CMK (cell line): ENCODE measurements at places on chromosomes 5 and 9.

DNA sequence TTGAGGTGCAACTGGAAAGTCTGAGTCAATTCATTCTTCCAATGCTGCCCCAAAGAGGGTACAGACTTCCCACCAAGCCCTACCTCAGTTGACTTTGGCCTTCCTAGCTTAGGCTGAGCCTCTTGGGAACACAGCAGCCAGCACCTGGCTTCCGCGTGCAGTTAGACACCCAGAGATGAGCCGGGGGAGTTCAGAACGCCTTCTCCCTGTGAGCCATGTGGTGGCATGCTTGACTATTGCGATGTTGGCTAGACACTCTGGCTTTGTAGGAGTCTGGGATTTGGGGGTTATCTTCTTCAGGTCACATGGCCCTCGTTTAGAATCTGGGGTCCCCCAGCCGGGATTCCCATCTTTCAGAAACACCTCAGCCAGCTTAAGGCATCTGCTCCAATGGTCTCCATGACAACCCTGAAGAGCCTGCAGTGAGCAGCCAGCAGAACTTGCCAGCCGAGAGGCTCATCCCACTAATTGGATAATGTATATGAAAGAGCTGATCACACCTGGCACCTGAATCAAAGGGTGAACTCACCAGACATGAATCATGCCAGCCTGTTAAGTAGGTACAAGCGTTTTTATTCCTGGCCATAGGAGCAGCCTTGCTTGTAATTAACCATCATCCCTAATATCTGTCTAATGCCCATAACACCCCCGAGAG lies 167.5 kb downstream of the SYK start:
- DNase-seq, result no peak

GRCh38 chr9:69768716-69769115 lies 8.9 kb upstream of the PTAR1 start:
- no peak for DNase-seq

DNA sequence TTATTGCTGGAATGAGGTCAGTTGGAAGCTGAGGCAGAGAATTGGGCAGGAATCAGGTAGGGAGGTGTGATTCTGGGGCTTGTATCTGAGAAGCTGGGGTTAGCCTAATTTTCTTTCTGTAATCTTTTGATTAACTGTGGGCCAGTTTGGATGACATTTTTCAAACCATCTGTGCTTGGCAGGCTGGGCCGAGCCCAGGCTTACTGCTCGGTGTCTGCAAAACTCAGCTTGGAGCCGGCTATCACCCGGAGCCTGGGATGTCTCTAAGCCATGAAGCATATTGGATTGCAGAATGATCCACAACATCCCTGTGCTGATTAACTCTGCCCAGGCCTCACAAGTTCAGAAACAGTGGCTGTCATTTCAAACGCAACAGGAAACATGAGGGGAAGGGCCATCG lies 26.5 kb downstream of the KCNMB1 start:
- DNase-seq, result no peak

GRCh38 chr5:107499776-107500175 lies 171.0 kb downstream of the EFNA5 start:
- DNase-seq, result no peak

DNA sequence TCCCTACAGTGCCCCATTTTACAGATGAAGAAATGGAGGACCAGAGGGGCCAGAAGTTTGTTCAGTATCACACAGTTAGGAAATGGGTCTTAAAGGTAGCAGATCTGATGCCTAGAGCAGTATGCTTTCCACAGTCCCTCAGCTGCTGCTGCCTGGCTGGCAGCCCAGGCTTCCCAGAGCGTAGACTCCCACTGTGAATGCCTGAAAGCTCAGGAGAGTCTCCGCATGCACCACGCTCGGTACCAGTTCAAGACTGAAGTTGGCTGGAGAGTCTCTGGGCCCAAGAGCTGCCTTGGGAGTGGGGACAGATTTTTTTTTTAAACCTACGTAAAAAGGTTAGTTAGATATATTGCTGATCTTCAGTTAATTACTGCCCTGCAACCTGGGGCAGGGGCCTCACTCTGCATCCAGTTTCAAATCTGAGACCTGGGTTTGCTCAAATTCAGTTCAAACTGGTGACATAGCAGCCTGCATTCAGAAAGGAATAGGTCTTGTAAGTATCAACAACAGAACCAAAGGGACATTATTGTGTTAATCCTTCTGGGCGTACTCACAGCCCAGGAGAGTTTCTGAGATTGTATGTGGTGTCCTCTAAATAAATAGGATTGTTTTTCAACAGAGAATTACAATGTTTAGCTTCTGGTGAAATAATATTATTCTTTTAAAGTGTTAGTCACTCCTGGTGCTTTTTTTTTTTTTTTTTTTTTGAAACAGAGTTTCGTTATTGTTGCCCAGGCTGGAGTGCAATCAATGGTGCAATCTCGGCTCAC lies 8.3 kb downstream of the NANS start:
- no peak for DNase-seq

GRCh38 chr5:145942201-145942600 lies 5.8 kb downstream of the SH3RF2 start:
- no peak for DNase-seq

- DNase-seq, result no peak
Observed at GRCh38 chr9:127014910-127015540, 100.4 kb downstream of the RALGPS1 start.

DNA sequence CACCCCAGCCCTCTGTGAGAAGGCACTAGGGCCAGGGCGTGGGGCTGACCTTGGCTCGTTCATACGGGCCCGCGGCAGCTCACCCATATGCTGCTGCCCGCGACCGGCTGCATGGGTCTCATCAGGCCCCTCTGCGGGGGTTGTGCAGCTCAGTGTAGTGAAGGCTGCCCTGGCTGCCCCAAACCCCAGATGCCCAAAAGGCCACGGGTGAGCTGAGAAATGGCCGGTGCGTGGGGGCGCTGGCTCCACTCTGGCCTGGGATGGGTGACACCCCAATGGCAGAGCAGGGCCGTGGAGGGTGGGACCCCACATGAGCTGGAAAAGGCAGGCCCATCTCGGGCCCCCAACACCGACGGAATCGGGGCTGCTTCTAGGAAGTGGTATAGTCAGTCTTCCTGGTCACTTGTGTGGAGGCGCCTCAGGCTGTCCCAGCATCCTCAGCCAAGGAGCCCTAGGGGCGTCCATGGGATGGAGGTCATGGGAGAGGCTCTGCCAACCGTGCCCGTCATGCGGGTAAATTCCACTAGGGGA lies 19.4 kb upstream of the LRRC14B start:
- no peak for DNase-seq

DNA sequence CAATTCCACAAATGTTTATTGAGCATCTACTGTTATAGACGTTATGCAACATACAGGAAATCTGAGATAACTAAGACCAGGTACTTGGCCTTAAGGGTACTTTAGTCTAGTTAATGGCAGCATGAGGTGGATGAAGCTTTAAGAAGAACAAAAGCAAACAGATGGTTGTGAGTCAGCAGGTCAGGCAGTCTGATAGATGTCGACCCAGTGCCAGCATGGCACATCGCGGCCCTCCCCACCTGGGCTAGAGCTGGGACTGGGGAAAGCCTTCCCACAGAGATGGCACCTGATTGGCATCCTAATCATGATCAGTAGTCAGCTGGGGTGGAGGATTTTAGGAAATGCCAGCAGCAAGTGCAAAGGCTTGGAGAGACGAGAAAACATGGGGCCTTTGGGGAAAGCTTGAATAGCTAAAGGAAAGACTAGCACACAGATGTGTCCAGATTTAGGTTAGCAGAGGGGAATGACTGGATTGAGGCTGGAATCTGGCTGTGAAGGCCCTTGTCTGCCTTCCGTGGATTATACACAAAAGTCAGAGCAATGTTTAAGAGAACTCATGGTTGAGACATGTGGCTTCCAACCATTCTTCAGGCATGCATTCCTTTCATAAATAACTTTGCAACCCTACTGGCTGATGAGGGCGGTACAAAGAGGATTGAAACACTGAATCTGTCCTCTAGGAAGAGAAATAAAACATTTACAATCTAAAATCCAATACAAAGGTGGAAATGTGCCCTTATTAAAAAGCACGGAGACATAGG lies 395.4 kb upstream of the WWC1 start:
- DNase-seq, result no peak

GRCh38 chr9:136608348-136609159 lies 54.2 kb upstream of the EGFL7 start:
- no peak for DNase-seq

GRCh38 chr5:97929383-97929782 lies 746.3 kb upstream of the RIOK2 start:
- DNase-seq, result no peak
